ENCODE measurements at places on chromosomes 2 and 18. TPM values are rescaled to one million over a fixed set of nuclear protein-coding genes. Genes with fewer than 3 reads are reported as not detected.

- H3K4me1 ChIP-seq = peaks cover 76% of the 10 kb centered on the region
- no peak overlapping the region for H3K4me3 ChIP-seq
- DNase-seq = no peak
- peak overlapping the region; percentile 95 for H3K27ac ChIP-seq
- peaks cover 13% of the 10 kb centered on the region for H3K36me3 ChIP-seq
Measured at GRCh38 chr2:20638646-20639430, 12.1 kb downstream of the HS1BP3 start.

The ANKRD62 gene
- not detected for total RNA-seq

DNA sequence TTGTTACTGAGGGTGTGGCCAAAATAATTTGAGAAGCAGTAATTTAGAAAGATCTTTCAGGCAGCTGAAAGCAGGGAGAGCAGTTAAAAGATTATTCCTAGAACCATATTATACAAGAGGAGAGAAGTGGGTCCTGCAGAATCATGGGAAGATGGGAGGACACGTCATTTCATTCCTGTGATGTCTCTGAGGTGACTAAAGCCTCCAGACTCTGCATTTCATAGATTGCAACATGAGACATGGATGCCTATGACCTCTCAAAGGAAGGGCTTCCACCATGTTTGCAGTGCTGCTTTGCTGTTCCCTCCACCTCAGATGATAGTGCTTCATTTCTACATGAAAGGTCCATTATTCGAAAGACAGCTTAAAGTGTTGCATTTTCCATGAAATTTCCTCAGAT lies 788.4 kb downstream of the TSN start:
- no peak overlapping the region for H3K4me3 ChIP-seq
- H3K27ac ChIP-seq = no peak overlapping the region
- no peak for DNase-seq
- H3K27me3 ChIP-seq = no peaks in the 10 kb centered on the region
- H3K36me3 ChIP-seq = no peaks in the 10 kb centered on the region
- H3K4me1 ChIP-seq = no peaks in the 10 kb centered on the region

The CSRNP3 gene
- 2.8 TPM for total RNA-seq

The DQX1 gene
- total RNA-seq = not detected

DNA sequence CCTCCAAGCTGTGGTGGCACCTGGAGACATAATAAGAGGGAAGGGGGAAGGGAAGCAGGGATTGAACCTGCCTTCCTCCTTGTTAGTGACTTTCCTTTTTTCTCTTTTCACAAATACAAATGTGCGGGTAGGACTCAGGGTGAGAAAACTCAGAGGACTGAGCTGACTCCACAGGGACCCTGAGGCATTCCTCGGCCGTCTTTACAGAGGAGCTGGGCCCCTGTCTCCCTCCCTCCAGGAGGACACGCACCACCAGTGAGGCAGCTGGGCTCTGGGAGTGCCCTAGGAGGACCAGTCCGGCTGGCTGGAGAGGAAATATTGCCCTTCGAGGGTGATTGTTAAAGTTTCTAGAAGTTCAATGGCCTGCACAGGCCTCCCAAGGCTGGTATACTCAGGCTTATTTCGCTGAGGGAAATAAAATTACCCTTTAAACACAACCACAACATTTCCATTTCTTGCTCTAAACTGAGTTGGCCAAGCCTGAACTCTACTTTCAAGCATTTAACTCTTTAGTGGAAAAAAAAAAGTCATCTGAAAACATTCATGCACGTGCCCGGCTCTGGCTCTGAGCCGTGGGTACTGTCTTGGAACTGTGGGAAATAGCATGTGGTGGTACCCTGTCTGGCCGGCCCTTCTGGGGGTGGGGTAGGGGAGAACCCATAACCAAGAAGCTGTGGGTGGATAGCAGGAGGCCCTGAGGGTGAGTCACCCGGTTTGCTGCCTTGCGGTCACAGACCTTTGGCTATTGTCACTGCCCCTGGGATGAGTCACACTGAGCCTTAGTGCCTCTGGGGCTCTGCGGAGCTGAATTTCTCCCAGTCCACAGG lies 116.0 kb downstream of the COPS8 start:
- no peak overlapping the region for H3K4me3 ChIP-seq
- DNase-seq = no peak
- no peaks in the 10 kb centered on the region for H3K36me3 ChIP-seq
- H3K27me3 ChIP-seq = no peaks in the 10 kb centered on the region

DNA sequence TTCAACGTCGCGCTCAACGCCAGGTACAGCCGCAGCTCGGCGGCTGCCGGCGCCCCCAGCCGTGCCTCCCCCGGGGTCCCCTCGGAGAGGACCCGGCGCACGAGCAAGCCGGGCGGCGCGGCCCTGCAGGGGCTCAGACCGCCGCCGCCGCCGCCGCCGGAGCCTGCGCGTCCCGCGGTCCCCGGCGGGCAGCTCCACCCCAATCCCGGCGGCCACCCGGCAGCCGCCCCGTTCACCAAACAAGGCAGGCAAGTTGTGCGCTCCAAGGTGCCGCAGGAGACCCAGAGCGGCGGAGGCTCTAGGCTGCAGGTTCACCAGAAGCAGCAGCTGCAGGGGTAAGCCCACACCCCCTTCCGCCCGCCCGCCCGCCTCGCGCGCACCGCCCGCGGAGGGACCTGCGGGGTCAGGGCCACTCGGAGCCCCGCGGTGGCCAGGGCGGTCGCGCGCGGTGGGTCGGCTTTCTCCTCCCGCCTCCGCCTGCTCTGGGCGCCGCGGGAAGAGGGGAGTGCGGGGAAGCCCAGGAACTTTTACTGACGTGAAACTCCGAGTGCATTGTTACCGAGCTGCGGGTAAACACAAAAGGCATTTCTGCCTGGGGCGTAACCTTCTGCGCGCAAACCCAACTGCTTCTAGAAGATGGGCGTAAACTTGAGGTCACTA lies 861 bp downstream of the LTBP1 start:
- H3K27ac ChIP-seq = peak overlapping the region; percentile 91
- DNase-seq = peak; percentile 66
- no peaks in the 10 kb centered on the region for H3K36me3 ChIP-seq
- no peaks in the 10 kb centered on the region for H3K4me1 ChIP-seq
- no peaks in the 10 kb centered on the region for H3K27me3 ChIP-seq
- peak overlapping the region; percentile 100 for H3K4me3 ChIP-seq

The CYTIP gene
- total RNA-seq = 5.5 TPM

The FAM124B gene
- total RNA-seq = 13.3 TPM

- no peaks in the 10 kb centered on the region for H3K27me3 ChIP-seq
- H3K27ac ChIP-seq = no peak overlapping the region
- H3K4me1 ChIP-seq = peaks cover 5% of the 10 kb centered on the region
- no peaks in the 10 kb centered on the region for H3K36me3 ChIP-seq
- no peak overlapping the region for H3K4me3 ChIP-seq
- no peak for DNase-seq
Measured at GRCh38 chr2:179059026-179059700, 9.2 kb upstream of the CCDC141 start.

- H3K4me1 ChIP-seq = no peaks in the 10 kb centered on the region
- no peak for DNase-seq
- H3K36me3 ChIP-seq = no peaks in the 10 kb centered on the region
- H3K27ac ChIP-seq = no peak overlapping the region
- no peak overlapping the region for H3K4me3 ChIP-seq
Measured at GRCh38 chr18:10680271-10680596, 154.4 kb downstream of the NAPG start.

DNA sequence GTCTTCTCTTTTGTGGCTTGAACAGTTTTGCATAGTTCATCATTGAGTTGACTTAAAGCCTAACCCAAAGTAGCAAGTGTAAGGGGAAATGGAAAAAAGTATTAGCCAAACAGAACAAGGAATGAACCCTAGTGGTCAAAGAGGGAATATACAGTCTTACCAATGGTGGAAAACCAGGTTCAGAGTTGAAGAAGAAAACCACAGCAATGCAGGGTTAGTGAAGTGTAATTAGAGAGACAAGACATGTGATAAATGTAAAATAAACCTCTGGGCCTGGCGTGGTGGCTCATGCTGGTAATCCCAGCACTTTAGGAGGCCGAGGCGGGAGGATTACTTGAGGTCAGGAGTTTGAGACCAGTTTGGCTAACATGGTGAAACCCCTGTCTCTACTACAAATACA lies 2.4 kb downstream of the TTN start:
- no peaks in the 10 kb centered on the region for H3K27me3 ChIP-seq
- no peak overlapping the region for H3K4me3 ChIP-seq
- H3K4me1 ChIP-seq = no peaks in the 10 kb centered on the region
- no peaks in the 10 kb centered on the region for H3K36me3 ChIP-seq
- H3K27ac ChIP-seq = peak overlapping the region; percentile 36

DNA sequence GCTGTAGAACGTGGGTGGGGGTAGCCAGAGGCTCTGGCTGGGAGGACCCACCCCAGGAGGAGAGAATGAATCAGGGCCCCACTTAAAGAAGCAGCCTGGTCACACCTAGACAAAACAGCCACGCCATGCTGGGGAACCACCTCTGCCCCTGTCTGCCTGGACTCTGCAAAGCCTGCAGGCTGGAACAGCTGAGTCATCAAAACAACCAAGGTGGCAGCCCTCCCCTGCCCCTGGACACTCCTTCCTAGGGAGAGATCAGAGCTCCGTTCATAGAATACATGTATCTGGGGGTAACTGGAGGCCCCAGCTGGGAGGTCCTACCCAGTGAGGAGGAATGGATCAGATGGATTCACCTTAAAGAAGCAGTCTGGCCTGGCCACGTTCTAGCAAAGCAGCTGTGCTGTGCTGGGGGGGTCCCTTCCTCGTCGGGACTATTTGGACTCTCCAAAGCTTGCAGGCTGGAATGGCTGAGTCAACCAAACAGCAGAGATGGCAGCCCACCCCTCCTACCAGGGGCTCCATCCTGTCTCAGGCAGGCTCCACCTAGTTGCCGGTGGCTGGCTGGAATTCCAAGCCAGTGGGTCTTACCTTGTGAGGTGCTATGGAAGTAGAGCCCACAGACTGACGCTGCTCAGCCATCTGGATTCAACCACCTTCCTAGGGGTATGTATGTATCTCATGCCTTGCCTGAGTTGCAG lies 50.5 kb upstream of the NT5C1B start:
- no peak overlapping the region for H3K27ac ChIP-seq
- H3K27me3 ChIP-seq = no peaks in the 10 kb centered on the region
- H3K4me3 ChIP-seq = no peak overlapping the region
- no peak for DNase-seq

DNA sequence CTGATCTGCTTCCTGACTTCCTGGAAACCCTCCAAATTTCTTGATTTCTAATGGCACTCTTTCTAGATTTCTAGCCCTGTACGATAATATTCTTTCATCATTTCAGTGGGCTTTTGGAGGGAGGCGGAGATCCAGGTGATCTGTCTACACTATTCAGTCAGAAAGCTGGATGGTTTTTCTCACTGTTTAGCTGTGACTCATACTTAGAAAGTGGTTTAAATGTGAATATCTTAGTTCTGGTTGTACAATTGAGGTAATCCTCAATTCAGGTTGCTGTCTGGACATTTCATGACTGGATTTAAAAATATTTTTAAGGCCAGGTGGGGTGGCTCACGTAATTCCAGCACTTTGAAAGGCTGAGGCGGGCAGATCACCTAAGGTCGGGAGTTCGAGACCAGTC lies 20.8 kb downstream of the SEH1L start:
- no peak for DNase-seq
- H3K27me3 ChIP-seq = no peaks in the 10 kb centered on the region
- no peak overlapping the region for H3K27ac ChIP-seq
- H3K36me3 ChIP-seq = peaks cover 26% of the 10 kb centered on the region
- no peaks in the 10 kb centered on the region for H3K4me1 ChIP-seq

The FIGN gene
- total RNA-seq = 4.3 TPM

GRCh38 chr18:24630346-24630880 lies 170.0 kb downstream of the HRH4 start:
- H3K27me3 ChIP-seq = no peaks in the 10 kb centered on the region
- H3K4me3 ChIP-seq = no peak overlapping the region
- no peak for DNase-seq
- no peaks in the 10 kb centered on the region for H3K36me3 ChIP-seq
- H3K27ac ChIP-seq = no peak overlapping the region

GRCh38 chr2:213679894-213680293 lies 395.6 kb downstream of the SPAG16 start:
- no peak overlapping the region for H3K4me3 ChIP-seq
- DNase-seq = no peak
- no peak overlapping the region for H3K27ac ChIP-seq
- no peaks in the 10 kb centered on the region for H3K4me1 ChIP-seq
- no peaks in the 10 kb centered on the region for H3K36me3 ChIP-seq
- H3K27me3 ChIP-seq = no peaks in the 10 kb centered on the region

DNA sequence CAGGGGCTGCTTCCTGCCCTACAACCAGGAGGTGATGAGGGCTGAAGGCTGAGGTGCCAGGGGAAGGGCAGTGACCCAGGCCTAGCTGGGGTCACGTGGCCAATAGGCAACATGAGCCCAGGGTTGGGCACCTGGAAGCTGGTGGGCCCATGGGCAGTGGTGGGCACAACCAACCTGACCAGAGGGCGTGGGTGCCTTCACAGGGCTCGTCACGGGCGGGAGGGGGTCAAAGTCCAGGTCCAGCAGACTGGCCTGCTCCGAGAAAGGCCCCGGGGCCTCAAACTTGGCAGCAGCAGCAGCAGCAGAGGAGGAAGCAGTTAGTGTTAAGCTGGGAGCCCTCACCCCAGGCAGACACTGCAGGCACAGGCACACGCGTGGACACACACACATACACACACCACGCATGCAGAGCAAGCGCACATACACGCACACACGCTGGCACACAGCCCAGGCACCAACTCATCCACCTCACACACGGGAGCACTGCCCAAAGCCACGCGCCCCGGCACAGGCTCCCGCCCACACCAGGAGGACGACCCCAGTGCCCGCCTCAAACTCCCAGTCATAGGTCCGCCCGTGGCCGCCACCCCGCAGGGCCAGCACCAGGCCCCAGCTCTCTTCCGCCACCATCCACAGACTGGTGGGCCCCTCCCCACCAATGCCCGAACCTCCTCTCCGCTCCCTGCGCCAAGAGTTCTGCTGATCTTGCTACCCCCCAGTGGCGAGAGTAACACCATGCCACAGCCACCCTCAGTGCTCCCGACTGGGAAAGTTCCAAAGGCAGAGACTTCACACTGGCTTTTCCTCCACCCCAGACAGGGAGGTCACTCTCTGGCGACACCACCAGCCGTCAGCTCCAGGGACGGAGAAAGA lies 53.0 kb downstream of the BIN1 start:
- no peaks in the 10 kb centered on the region for H3K4me1 ChIP-seq
- no peaks in the 10 kb centered on the region for H3K36me3 ChIP-seq
- H3K27me3 ChIP-seq = no peaks in the 10 kb centered on the region

The SFT2D3 gene
- total RNA-seq = 8.3 TPM

The AP1S3 gene
- total RNA-seq = not detected

GRCh38 chr2:150374492-150374891 lies 113.0 kb downstream of the RND3 start:
- no peaks in the 10 kb centered on the region for H3K27me3 ChIP-seq
- no peak overlapping the region for H3K27ac ChIP-seq
- DNase-seq = no peak
- H3K4me3 ChIP-seq = no peak overlapping the region
- no peaks in the 10 kb centered on the region for H3K4me1 ChIP-seq
- H3K36me3 ChIP-seq = no peaks in the 10 kb centered on the region

DNA sequence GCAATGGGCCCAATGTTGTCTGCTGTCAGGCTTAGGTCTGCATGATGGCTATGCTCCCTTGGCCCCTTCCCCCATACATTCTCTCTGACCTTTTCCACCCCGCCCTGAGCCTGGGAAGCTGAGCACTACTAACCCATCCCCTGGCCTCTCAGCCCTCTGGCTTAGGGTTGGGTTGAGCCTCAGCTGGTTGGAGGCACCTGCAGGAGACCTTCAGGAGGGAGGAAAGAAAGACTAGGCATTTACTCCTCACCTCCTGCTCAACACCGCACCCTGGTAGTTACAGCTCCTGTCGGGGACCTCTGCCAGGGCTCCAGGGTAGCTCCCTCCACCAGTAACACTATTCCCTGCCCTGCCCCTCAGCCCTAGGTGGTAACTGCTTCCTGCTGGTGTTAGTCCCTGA lies 80.5 kb downstream of the GALNT14 start:
- no peak for DNase-seq
- no peaks in the 10 kb centered on the region for H3K4me1 ChIP-seq
- H3K27ac ChIP-seq = no peak overlapping the region
- H3K36me3 ChIP-seq = no peaks in the 10 kb centered on the region

The NEDD4L gene
- total RNA-seq = 15.6 TPM

The SCN9A gene
- 5.5 TPM for total RNA-seq
